ENCODE measurements at places on chromosomes 16 and 17.

- no peak for DNase-seq
Measured at GRCh38 chr16:72848759-72849664, 198.9 kb downstream of the ZFHX3 start.

DNA sequence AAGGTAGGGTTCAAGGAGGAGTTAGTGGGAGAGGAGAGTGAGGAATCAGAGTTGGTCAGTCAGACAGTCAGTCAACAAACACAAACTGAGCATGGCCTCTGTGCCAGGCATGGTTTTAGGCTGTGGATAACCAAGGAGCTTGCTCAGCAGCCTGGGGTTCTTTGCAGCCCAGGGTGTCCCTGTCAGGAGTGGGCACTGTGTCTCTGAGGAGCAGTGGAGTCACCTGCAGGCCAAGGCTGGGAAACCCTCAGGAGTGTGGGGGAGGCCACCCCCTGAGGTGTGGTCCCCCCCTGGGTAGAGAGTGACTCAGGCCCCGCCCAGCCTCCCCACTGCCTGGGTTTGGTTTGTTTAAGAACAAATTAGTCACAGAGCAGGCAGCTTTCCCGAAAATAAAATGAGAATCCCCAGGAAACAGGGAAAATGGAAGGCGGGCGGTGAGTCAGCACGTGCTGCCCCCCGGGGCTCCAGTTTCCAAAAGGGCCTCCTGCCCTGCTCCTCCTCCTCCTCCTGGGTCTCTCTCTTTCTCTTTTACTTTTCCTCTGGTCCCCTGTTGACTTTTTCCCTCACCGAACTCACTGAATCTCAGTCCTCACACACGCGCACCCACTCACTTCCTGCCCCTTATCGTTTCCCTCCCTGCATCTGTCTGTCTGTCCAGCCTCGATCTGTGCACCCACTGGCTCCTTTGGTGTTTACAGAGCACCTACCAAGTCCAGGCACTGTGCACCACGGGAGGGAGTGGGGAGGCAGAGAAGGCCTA lies 44.3 kb downstream of the SOCS3 start:
- peak; percentile 29 for DNase-seq

GRCh38 chr17:35147375-35147905 lies at the start of gene UNC45B:
Gene UNC45B, plus strand, starts transcription at chr17:35147817. Its CDS starts 447 bp downstream, at chr17:35148264.
- no peak for DNase-seq

DNA sequence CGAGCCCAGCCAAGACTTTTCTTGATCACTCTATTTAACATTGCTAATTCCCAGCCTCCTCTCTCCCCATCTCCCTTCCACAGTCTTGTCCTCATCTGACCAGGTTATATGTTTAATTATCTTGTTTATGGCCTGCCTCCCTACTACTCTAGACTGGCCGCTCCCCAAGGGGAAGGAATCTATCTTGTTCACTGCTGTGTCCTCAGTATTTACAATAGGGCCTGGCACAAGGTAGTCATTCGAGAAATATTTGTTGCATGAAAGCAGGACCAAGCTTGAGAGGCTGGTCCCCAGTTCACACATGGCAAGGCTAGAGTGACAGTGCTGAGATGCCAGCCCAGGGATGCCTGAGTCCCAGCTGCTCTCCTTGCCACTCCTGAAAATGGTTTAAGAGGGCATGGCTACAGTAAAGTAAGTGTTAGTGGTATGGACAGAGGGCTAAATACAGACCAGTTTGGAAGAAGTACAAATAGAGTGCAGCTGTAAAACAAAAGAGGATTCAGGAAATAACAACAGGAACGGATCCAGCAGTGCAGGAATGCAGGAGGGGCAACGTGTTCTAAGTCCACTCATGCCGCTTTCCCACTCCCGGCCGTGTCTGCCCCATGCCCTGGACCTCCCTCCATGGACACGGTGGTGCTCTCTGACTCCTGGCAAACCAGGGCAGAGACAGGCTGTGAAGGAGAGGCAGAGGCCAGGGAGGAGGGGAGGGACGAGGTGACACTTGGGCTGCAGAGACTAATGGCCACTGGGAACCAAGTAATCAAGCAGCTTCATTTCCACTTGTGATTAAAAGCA lies 65.6 kb downstream of the TOM1L2 start:
- no peak for DNase-seq

- no peak for DNase-seq
Measured at GRCh38 chr16:9279291-9280068, 188.0 kb downstream of the HAPSTR1 start.

DNA sequence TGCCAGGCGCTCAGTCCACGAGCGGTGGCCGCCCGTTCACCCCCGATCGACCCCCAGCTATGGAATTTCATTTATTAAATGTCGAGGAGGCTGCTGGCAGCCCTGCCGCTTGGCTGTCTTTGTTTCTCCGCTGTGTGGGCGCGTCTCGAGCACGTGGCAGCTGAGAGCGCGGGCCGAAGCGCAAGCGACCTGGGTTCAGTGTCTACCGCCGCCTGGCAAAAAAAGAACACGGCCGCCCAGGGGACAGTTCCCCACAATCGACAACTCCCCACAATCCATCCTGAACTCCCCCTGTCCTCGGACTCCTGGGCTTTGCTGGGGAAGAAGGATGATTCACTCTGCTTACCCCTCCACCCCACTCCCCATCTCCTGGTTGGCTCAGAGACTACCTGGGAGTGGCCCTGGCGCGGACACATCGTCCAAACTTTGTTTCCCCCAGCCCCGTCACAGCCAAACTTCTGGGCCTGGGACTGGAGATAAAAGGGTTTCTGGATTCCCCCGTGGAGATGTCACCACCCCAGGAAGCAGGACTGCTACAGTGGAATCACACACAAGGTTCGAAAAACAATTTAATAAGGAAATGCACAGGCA lies 1.7 kb upstream of the ANKRD13B start:
- no peak for DNase-seq

- DNase-seq, result no peak
Measured at GRCh38 chr17:64718058-64718457, 56.0 kb upstream of the SMURF2 start.

DNA sequence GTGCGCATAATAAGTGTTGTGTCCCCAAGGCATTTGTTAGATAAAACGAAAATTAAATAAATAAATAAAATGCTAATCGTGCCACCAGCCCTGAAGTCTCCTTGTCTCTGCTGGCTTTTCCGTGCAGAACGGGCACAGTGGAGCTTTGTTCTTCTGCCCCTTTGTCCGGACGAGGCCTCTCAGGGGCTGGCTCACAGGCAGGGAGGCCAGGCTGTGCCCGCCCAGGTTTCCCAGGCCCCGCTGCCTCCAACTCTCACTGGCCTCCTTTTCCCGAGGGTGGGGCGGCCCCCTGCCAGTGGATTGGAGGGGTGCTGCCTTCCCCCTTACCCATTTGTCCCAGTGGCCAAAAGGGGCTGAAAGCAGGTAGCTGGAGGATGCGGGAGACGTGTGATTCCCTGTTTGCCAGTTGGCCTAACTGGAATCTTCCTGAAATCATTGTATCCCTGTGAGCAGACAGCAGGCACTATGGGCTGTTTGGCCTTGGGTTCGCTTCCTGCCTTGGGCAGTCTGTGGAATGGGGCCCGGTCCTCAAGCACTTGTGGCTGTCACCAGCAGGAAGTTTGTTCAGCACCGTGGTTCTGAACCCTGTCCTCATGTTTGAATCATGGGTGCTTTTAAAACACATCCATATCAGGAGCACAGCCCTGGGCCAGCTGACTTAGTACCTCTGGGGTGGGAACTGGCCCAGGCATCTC lies 64.4 kb downstream of the KSR1 start:
- DNase-seq, result no peak

DNA sequence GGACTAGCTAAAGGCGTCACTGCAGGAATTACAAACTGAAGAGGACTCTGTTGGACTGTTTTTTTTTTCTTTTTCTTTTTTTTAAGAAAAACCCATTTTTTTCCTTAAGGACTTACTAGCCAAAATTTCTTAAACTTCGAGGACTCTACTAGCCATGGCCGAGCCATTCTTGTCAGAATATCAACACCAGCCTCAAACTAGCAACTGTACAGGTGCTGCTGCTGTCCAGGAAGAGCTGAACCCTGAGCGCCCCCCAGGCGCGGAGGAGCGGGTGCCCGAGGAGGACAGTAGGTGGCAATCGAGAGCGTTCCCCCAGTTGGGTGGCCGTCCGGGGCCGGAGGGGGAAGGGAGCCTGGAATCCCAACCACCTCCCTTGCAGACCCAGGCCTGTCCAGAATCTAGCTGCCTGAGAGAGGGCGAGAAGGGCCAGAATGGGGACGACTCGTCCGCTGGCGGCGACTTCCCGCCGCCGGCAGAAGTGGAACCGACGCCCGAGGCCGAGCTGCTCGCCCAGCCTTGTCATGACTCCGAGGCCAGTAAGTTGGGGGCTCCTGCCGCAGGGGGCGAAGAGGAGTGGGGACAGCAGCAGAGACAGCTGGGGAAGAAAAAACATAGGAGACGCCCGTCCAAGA lies 878 bp downstream of the HEXIM1 start:
- DNase-seq, result peak; percentile 60

- no peak for DNase-seq
Measured at GRCh38 chr16:62029947-62030346, 6.3 kb downstream of the CDH8 start.

DNA sequence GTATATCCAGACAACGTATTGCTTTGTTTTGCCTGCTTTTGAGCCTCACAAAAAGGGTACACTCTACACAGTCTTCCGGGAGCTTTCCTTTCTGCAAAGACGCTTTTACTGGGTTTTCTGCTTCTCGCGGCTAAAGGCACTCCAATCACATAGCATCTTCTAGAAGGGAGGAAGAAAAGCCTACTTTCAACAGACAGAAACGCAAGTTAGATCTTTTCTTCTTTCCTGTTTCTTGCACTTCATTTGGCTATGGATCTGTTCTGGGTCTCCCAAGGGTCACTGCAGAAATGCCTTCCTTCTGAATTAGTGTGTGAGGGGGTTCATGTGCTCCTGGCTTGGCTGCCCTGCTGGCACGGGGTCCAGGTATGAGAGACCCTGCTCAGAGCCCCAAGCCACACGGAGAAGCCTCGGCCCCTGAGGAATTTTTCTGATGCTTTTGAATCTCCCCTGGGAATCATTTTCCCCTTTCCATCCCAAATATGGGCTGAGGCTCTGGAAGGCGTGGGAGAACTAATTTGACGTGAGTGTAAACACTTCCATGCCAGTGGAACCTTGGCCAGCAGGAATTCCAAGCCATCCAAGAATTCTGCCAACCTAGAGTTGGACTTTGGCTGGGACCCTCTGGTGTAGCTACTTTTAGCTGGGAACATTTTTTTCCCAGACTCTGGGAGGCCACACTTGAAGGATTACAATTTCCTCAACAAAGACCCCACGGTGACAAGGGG lies 49.6 kb upstream of the NKD1 start:
- no peak for DNase-seq

- DNase-seq, result no peak
Measured at GRCh38 chr17:6915620-6916019, 80.2 kb upstream of the ALOX12 start.

- DNase-seq, result no peak
Measured at GRCh38 chr16:13779676-13780075, 140.3 kb upstream of the ERCC4 start.

GRCh38 chr17:28549236-28550132 lies 2.9 kb downstream of the UNC119 start:
- DNase-seq, result peak; percentile 46

- no peak for DNase-seq
Measured at GRCh38 chr17:82674656-82675475, 23.6 kb downstream of the RAB40B start.

DNA sequence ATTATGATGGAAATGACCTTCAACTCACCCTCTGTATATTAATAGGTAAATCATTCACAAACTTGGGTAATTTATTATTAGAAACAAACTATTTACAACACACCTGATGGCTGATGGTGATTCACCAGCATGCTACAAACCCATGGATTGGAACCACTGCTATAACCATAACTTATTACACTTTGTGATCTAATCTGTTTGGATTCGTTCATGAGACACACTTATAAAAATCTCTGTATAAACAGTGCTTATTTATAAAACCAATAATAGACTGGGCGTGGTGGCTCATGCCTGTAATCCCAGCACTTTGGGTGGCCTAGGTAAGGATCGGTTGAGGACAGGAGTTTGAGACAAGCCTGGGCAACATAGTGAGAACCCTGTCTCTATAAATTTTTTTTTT lies 16.0 kb downstream of the SMIM36 start:
- no peak for DNase-seq

DNA sequence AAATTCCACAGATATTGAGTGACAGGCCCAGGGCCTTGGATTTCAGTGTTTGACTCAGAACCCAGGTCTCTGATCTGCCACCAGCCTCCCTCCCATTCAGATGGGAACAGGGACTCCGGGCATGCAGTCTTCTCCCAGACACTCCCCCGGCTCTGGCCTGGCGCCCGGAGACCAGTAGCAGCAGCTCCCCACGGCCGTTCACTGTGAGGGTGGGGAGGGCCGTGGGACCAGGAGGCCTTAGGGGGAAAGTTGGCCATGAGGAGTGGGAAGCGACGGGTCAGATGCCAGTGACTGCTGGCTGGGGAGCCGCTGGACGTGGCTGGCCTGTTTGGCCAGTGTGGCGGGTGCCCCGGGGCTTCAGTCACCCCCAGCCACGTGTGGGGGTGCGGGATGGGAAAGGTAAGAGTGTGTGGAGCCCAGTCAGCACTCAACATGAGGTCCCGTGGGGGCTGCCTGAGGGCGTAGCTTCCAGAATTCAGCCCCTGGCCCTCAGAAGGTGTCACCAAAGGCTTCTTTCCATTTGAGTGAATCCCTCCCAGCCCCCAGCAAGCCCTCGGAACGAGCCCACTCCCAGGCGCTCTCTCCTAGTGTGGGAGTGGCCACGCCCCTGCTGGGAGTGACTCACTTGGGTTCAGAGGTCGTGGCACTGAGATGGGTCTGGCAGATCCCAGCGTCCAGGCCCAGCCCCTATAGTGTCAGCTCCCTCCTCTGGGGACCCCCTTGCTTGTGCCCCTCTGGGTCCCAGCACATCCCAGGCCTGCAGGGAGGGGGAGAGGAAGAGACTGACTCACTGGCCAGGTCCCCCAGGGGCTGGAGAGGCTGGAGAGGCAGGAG lies 309.4 kb downstream of the SEC14L1 start:
- DNase-seq, result no peak

GRCh38 chr16:78183437-78184237 lies 84.2 kb downstream of the WWOX start:
- DNase-seq, result no peak

DNA sequence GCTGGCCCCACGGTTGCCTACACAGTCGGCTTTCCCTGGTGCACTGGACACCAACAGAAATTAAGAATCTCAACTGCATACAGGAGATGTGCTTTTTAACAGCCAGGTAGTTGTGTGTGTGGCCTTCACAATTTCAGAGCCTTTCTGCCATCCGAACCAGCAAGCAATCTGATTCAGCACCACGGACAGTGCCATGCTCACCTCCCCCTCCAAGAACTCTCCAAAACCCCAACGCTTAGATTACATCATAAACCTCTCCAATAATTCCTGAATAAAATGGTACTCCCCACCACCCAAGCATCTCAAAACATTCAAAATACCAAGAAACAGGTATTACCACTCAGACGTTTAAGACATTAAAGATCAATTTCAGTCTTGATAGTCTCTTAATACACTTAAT lies 31.8 kb downstream of the USP7 start:
- peak; percentile 18 for DNase-seq
